ENCODE measurements at places on chromosomes 13 and 19.
A peak's percentile ranks its signal among the peaks of the same experiment; 100 is the strongest.

DNA sequence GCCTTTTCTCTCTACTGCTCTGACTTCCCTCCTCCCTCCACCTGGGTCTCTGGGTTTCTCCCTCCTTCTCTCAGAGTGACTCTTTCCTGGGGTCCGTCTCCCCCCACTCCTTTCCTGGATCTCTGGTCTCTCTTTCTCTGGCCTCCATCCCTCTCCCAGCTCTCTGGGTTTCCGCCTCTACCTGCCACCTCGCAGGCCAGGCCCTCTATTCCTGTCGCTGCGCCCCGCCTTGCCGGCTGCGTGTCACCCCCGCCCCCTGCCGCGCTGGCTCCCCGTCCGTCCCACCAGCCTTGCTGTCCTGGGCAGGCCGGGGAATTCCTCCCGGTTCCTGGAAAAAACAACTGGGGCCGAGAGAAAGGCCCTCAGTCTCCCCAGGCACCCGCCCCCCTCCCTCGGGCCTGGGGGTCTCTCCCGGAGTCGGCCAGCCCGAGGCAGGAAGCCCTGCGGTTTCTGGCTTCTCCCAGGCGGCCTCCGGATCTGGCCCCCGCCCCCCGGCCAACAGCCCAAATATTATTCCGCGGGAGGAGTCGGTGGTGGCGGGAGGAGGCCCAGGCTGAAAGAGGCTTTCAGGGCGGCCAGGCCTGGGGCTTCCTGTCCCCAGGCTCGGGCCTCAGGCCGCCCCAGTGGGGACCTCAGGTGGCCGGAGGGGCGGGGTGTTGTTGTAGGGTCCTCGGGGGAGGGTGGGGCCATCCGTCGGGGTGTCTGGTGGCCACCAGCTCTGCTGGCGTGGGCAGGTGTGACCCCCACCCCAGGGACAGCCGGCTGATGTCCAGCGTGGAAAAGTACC lies 9.3 kb downstream of the IRF2BP1 start:
- DNase-seq, result peak; percentile 8

DNA sequence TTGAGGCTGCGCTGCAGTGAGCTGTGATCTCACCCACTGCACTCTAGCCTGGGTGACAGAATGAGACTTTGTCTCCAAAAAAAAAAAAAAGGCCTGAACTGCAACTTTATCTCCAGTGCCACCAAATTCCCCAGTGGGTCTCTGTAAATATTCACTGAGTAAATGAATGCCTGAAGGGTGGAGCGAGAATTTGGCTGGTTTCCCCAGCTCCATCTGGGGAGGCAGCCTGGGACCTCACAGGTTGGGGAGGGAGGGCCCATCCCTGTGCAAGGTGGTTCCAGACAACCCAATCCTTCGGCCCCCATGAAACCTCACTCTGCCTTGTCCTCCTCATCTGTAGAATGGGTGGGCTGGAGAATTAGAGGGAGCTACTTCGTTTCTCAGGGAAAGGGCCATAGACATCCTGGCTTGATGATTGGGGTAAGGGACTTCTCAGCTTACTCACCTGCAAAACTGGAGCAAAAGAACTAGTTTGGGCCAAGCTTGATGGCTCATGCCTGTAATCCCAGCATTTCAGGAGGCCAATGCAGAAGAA lies 4.2 kb upstream of the PKN1 start:
- no peak for DNase-seq

DNA sequence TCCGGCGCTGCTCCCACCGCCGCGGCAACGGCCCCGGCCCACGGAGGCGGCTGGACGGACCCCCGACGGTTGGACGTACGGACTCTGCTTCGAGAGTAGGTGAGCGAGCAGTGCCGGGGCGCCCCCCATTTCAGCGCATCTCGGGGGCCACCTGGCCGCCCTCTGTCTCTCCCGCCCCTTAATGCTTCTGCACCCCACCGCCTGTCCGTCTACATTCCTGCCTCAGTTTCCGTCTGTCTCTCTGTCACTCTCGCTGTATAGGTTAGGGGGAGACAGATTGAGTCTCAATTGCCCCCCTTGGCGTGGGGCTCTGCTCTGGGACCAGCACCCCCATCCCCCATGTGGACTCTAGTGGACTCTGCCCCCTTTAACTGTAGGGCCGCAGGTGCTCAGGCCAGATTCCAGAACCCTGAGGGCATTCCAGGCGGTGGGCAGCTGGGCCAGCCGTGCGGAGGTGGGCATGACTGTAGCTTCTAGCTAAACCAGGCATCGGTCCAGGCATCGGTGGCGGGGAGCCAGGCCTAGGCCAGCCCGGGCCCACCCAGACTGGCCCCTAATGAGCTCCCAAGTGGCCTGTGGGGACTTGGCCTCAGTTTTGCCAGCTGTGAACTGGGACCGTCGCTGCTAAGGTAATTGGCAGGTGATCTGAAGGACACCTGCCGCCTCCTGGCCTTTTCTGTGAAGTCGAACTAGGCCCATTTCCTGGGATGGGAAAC lies 373 bp downstream of the TNFAIP8L1 start:
- peak; percentile 11 for DNase-seq

DNA sequence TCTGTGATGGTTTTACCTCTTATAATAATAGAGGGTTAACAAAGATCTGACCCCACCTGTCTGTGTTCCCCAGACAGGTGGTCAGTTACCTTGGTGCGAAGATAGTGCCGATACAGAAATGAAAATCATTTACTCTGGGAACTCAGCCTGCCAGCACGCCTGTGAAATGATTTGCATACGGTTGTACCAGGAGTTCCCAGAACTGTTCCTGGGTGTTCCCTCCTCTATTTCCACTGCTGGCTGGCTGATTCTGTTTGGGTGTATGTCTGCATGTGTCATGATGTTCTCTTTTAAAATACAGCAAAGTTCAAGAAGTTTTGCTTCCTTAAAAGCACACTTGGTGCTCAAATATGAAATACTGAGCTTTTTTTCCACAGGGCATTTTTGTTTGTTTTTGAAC lies 527.1 kb downstream of the FGF9 start:
- no peak for DNase-seq

DNA sequence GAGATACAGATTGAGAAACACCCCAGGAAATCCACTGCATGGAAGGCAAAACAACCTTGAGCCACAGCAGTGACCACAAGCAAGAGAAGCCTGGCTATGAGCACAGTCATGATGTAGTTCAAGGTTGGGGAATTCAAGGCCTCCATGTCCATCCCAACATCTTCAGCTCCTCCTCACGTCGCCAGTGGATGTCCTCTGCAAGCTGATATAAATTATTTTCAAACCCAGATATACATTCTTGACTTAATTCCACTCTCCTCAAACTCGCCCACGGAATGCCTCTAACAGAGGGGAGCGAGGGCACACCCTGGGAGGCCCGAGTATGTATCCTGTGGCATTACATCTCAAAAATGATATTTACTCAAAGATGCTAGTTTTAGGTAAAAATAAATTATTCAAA lies 105.5 kb downstream of the SHISA2 start:
- DNase-seq, result no peak

DNA sequence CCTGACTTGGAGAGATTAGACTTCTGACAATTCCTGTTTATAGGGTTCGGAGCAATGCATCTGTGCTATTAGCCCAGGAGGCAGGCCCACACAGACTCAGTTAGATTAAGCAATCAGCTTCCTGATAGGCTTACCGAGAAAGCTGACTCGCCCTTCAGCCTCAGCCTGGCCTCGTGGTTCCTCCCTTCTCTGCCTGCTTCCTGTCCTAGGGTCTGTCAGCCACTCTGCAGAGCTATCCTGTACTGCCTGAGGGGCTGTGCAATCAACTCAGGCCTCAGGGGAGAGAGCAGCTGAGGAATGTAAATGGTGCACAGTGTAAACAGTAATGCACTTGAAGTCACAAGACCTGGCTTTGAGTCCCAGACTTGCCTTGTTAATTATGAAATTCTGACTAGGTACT lies 30.7 kb downstream of the HTR2A start:
- no peak for DNase-seq

DNA sequence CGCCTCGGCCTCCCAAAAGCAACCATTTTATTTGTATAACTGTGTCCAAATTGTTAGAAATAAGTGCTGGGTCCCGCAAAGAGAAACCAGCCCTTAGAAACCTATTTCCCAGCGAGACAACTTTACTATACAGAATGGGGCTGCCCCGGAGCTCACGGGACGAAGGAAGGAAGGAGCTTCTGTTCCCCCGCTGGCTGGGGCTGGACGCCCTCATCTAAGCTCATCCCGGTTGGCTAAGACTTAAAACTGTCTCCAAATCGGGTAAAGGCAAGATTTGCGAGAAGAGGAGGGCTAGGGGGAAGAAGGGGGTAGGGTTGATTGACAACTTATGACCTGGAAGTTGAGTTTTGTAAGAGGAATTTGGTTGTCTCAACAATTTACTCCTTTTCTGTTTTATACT lies 12.3 kb upstream of the BSG start:
- no peak for DNase-seq

DNA sequence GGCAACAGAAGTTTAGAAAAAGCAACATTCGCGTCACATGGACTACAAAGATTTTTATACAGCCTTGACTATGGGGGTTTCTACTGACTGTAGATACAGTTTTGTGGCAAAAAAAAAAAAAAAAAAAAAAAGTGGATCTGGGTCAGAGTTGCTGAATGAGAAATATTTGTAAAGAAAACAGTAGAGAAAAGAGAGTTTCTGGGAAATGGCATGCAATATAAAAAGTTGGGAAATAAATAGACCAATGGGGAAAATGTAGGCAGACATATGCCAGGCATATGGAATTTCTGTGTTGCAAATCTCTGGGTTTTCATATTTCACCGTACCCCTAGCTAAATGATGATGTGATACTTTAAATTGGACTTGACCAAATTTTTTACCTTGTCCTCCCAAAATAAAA lies 315.3 kb downstream of the EFNB2 start:
- DNase-seq, result no peak

GRCh38 chr13:29359181-29359580 lies 236.3 kb downstream of the SLC7A1 start:
- no peak for DNase-seq

DNA sequence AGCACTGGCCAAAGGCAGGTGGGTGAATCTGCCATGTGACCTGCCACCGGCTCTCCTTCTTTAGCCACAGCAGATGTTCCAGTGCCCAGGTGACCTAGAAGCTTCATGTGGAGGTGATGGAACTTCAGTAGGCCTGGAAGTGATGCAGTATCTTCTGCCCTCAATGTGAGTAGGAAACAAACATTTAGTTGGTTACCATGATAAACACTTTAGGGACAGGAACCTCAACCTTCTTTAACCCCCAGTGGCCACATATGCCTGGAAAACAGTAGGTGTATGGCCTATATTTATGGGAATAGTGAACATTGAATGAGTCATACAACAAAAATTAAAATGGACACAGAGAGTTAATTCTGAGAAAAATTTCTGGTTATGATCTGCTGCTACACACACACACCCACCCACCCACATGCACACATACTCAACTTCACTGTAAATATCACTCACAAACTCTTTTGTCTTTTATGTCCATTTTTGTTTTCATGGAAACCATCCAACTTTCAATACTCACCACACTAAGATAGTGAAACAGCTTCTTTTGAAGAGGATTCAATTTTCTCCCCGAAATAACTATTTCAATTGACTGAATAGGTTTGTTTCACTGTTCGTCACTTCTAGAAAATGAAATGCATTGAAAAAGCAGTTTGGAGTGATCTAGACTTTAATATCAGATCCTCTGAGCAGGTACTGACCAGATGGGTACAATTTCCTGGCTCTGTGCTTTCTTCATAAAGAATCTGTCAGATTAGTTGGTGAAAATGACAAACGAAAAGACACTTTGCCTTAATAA lies 97.3 kb downstream of the STARD13 start:
- DNase-seq, result no peak

- DNase-seq, result no peak
These were observed 16.4 kb downstream of the ARID3A start for GRCh38 chr19:942133-942645.

DNA sequence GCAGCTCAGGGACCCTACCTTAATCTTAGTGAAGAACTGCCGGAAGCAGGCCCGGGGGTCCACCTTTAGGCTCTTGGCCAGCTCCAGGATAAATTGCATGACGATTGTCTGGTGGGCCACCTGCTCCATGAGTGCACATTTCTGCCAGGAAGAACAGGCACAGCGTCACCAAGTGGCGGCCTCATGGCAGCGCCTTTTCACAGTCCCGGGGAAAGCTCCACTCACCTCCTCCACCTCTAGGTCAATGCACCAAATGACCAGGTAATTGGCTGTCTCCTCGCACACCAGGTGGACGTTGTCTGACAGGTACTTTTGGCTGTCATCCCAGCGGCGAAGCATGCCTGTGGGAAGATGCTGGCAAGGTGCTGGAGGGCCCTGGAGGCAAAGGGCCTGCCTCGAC lies 8.3 kb downstream of the CDC37 start:
- DNase-seq, result no peak

DNA sequence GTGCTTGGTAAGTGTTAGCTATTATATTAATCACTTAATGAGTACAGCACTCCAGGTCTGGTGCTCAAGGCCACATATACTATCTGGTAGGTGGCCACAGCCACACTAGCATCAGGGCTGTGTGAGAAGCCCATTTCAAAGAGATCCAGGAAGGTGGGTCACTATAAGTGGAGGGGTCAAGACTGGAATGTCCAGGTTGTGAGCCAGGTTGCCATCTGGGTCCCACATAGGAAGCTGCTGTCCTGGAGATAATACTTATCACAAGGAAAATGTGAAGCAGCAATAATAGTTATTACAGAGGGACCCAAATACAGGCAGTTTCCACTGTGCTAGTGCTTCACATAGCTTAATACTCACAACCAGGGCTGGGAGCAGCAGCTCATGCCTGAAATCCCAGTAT lies 13.1 kb downstream of the C19orf47 start:
- no peak for DNase-seq

- no peak for DNase-seq
These were observed 15.7 kb downstream of the ZIC5 start for GRCh38 chr13:99955747-99956472.

- no peak for DNase-seq
These were observed 44.4 kb upstream of the SPATA13 start for GRCh38 chr13:24116131-24116530.

DNA sequence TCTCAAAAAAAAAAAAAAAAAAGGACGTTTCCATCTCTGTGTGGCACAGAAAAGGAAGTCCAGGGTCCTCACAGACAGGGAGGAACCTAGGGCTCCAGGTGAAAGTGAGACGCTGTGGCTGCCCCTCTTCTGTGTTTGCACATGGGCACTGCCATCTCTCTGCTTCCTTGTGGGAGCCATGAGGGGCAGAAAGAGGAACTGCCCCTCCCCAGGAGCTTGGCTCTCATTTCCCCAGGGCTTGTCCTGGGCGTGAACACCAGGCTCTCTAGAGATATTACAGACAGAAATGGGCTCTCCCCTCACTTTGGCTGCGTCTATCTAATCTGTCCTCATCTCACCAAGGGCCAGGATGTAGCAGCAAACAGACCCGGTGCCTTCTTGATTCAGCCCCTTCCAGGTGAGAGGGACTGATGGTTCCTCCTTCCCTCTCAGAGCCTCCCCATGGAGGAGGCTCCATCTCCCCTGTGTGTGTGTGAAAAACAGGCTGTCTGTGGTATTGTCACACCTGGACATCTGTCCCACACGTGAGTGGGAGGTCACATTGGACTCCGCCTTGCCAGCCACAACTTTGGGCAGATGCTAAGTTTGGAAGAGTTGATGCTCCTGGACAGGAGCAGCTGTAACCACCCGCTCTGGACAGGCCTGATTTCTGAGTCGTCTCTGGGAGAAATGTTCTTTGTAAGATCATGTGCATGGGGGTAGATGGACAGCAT lies 840 bp upstream of the LILRA4 start:
- no peak for DNase-seq
